ENCODE measurements at places on chromosomes 11 and 22. TPM values are rescaled to one million over a fixed set of nuclear protein-coding genes. Genes with fewer than 3 reads are reported as not detected.

GRCh38 chr11:65958291-65958690 is 3.2 kb upstream of the SART1 start:
- no peak for DNase-seq

GRCh38 chr11:101582989-101583250 is 887 bp downstream of the TRPC6 start:
- DNase-seq, result no peak

- DNase-seq, result no peak
These were observed 230.3 kb downstream of the ETS1 start for GRCh38 chr11:128357073-128357472.

GRCh38 chr11:33718440-33718839 is 17.8 kb downstream of the CD59 start:
- no peak for DNase-seq

- no peak for DNase-seq
These were observed 385.7 kb downstream of the AASDHPPT start for GRCh38 chr11:106463154-106463553.

Gene MAPK8IP2
- total RNA-seq, result 0.11 TPM

Gene MS4A3
- not detected for total RNA-seq

DNA sequence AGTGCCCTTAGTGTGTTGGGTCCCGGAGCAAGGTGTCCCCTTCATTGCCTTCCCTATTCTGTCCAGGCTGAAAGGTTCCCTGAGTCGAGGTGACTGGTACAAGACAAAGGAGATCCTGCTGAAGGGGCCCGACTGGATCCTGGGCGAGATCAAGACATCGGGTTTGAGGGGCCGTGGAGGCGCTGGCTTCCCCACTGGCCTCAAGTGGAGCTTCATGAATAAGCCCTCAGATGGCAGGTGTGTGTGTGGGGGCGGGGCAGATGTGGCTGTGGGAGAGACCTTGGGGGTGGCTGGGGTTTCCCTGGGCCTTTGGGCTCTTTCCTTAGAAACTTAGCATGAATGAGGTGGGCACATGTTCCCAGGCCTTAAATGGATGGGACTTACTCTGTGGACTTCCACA is 1.8 kb downstream of the NDUFV1 start:
- DNase-seq, result no peak

GRCh38 chr22:23548501-23549197 is 31.4 kb downstream of the IGLL1 start:
- DNase-seq, result no peak

DNA sequence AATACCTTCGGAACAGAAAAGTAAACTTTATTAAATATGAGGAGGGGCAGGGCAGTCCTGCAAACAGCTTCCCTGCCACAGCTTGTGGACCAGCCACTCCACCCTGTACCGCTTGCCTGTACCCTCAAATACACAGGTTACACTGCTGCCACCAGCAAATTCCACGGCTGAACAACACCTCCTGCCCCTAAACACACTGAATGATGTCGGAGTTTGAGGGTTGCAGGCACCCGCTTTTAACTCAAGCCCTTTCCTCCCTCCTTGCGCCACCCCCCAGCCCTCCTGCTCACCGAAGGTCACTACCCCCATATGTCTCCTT is 4.0 kb downstream of the VSIG2 start:
- no peak for DNase-seq

DNA sequence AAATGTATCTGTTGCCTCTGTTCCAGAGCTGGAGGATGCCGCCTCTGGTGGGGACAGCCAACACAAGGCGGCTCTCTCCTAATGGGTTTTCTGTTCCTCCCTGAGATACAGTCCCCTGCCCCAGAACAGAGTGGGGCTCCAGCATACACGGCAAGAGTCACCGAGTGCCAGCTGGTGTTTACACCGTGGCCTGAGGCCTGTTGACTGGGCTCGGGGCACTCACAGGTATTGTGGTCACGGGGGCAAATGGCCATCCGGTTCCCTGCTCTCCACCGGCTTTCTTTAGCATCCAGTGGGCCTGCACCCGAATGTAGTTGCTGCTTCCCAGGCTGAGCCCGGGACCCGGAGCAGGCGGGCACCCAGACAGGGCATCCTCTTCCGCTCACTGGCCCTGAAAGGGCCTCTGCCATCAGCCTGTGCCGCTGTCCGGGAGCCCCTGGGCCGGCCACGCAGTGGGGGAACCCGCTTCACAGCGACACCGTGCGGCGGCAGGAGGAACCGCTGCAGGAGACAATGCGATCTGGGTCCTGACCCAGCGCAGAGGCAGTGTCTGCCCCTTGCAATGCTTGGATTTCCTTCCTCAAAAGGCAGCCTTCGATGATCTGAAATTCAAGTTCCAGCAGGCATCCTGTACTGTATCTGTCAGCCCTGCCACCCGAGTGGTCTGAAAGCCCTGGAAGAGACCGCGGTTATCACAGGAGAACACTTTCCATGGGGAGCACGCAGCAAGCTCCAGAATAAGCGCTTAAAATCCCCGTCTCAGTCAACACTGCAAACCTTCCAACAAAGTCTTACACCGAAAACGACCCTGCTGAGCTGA is 859 bp upstream of the KRTAP5-5 start:
- peak; percentile 63 for DNase-seq

DNA sequence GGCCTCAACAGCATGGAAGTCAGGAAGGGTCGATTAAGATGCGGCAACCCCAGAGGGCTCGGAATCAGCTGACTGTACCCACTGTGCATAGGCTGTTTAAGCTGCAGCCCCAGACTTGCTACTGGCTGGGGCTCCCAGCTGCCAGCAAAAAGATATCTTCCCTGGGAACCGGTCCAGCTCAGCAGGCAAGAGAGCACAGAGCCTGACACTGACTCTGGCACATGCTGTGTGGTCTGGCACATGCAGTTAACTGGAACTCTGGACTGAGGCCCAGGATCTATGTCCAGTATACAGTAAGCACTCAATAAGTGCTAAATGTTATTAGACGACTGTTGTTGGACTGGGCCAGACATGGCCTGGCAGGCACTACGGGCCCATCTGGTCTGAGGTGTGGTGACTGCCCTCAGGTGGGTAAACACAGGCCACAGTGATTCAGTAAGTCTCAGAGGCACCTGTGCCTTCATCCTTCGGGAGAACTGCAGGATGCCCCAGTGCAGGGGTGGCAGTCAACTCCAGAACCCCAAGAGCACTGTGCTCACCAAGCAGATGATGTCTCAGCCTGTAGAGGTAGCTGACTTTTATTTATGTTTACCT is 87.6 kb downstream of the LARGE1 start:
- no peak for DNase-seq

Gene PEX26
- total RNA-seq, result 59.7 TPM

Gene C22orf31
- not detected for total RNA-seq

DNA sequence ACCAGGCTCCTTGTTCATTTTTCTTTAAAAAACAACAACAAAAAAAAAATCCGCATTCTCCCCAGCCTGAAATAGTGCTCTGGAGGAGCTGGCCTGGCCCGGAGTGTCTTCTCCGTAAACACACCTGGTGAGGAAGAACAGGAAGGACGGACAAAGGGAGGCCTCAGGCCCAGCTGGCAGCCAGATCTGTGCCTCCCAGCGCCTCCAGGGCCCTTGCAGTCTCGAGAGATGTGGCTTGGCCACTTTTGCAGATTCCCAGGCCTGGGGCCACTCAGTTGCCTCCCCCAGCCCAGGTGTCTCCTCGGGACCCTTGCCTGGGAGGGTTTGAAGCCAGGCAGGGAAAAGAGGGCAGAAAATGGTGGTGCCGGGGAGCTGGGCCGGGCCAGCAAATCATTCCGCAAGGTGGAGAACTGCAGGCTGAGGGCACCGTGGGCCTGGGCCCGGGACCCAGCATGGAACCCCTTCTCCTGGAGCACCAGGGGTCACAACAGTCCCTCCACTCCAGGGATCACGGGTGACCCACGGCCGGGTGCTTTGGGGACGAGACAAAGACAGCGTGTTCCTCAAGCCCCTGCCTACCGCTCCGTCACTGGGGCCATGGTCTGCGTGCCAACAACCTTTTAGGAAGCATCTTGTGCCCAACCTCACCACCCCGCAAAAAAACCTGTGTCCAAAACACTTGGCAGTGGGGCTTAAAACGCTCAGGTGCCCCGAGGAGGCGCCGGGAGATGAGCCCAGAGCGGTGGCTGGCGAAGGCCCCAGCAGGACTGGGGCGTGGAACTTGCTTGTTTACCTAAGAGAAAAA is 67.1 kb upstream of the WNT7B start:
- no peak for DNase-seq

GRCh38 chr11:116162086-116162885 is 610.5 kb downstream of the BUD13 start:
- no peak for DNase-seq

- DNase-seq, result no peak
These were observed 95.8 kb upstream of the RCN1 start for GRCh38 chr11:31995032-31995431.

DNA sequence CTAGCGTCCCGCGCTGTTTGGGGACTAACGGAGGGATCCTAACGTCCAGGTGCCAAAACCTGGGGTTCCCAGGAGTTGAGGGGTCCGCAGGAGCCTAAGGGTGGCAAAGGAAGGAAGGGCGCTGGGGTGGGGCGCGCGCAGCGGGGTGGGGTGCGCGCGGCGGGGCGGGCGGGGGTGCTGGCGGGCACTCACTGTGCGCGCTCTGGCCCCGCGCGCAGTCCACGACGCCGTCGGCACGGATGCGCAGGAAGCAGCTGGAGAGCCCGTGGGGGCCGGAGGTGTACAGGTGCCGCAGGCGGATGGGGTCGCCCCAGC is 412 bp downstream of the FGF19 start:
- no peak for DNase-seq

DNA sequence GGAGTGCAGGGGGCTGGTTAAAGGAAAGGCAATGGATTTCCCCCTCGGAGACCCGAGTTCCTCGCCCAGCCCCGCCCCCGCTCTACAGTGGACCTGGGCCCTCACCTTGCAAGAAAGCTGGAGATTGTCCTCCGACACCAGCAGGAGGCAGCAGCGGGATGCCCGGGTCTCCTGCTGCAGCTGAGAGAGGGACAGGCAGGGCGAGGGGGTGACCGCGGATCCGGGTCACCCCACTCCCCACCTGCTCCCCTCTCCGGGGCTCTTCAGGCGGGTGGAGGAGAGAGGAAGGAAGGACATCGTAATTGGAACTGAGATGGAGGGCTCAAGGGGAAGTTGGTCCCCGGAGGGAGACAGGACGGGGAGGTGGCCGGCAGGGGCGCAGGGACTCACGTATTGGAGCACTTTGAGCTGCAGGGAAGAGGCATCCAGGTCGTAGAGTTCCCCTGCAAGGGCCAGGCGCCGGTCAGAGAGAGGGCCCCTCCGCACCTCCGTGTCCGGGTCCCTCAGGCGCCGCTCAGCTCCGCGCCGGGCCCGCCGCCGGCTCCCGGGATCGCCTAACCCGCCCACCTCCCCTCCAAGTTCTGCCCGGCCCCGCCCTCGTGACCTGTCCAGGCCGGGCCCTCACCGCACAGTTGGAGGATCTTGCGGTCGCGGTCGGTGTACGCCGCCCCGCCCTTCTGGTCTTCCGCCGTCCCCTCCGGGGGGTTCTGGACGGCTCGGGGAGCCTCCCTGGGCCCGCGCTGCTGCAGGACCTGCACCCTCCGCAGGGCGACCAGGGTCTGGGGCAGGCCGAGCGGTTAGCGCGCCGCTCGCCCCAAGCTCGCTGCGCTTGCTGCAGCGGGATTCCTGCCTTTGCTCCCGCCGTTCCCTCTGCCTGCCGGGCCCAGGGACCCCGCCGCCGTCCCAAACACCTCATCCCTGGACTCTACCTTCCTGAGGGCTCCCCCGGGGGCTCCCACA is 84.1 kb downstream of the PDE2A start:
- peak; percentile 66 for DNase-seq

DNA sequence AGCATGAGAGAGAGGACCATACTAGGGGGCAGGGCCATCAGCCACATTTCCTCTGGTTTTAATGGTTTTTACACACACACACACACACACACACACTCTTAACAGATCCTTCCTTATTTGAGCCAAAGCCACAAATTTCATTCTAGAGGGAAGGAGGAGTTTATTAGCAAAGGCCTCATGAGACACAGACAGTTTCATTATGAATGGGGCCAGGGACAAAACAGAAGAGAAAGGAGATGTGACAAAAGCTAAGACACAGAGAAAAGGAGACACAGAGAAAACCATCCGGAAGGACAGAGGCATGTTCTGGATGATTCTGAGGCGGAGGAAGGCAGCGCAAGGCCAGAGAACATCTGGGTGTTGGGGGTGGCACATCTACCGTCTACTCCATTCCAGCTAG is 32.2 kb upstream of the ARFGAP3 start:
- DNase-seq, result no peak

GRCh38 chr11:57792060-57792541 is 30.5 kb downstream of the CTNND1 start:
- DNase-seq, result peak; percentile 92

DNA sequence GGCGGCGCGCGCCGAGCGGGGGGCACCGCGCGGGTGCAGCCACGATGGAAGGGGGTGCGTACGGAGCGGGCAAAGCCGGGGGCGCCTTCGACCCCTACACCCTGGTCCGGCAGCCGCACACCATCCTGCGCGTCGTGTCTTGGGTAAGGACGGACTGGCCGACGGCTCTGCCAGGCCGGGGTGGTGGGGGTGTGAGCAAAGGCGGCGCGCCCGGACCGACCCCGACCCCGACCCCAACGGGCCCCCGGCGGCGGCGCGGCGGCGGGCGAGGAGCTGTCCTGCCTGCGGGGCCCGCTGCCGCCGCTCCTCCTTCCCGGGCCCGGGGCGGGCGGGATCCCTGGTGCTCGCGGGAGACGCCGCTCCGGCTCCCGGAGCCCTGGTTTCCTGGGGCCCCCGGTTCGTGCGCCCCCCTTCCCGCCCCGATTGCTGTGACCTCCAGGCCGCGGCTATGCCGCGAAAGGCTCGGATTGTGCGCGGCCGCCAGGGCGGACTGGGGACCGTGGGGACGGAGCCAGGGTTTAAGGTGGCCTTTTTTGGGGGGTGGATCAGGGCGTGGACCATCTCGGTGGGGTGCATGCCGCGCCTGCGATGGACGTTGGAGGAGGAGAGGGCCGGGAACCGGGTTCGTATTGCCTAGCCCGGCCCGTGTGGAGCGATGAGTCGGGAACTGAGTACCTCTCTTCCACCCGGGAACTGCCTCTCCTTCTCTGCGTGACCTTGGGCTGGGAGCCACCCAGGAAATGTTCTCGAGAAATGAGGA is at the start of gene SYNGR1:
Gene SYNGR1 (plus strand): TSS at position 25 of the 760 bp plus-strand sequence. CDS start 20 bp downstream, at position 45.
- peak; percentile 15 for DNase-seq

All from activated CD8-positive, alpha-beta T cell treated with anti-CD3 and anti-CD28 coated beads for 36 hours (primary cell).